ENCODE measurements at places on chromosomes 5 and 9. TPM values are rescaled to one million over a fixed set of nuclear protein-coding genes. Genes with fewer than 3 reads are reported as not detected.

Gene CMYA5
- 0.88 TPM for polyA plus RNA-seq

Gene CNTNAP3B
- 1.3 TPM for polyA plus RNA-seq

Gene PCDHA9
- 0.17 TPM for polyA plus RNA-seq

Gene ATG10
- 2.2 TPM for polyA plus RNA-seq

Gene NR5A1
- polyA plus RNA-seq = 0.29 TPM

Gene ARSI
- polyA plus RNA-seq = 6.7 TPM

Gene SLC34A3
- polyA plus RNA-seq = 0.06 TPM

Measured in H1 (cell line).